ENCODE measurements at places on chromosomes 12 and 14.

GRCh38 chr12:19695244-19696098, 256.2 kb downstream of the AEBP2 start:
- no peak for DNase-seq

- no peak for DNase-seq
Measured at GRCh38 chr12:119180380-119181040, 1.8 kb downstream of the HSPB8 start.

DNA sequence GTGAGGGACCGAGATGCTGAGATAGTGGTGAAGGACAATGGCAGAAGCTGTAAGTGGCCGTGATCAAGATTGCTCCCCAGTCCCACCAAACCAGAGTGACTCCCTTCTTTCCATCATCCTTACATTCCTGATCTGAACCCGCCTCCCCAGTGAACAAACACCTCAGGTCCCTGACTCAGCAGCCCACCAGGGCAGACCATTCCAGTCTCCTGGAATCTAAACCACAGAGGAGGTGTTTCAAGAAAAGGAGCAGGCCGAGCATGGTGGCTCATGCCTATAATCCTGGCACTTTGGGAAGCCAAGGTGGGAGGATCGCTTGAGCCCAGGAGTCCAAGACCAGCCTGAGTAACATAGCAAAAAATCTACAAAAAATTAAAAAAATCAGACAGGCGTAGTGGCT, 6.6 kb downstream of the ERBB3 start:
- DNase-seq = no peak

- no peak for DNase-seq
Measured at GRCh38 chr12:51941604-51942003, 9.9 kb upstream of the ACVR1B start.

- DNase-seq = no peak
Measured at GRCh38 chr14:77212097-77212870, 30.7 kb downstream of the TMEM63C start.

DNA sequence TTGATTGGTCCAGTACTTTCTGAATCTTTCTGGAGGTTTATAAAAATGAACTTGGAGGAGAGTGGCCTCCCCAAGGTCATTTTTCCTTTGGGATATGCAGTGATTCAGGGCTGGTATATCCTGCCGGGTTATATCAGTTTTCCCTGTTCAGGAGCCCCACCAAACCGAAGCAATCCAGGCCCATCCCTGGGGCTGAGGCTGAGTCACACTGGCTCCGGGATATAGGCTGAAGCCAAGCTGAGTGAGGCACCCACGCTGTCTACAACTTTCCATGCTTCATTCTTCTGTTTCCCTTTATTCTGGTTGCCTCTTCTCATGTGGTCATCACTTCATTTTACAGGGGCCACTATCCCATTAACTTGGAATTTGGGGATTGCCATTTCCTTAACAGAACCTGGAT, 3.4 kb downstream of the SSPN start:
- DNase-seq = no peak

GRCh38 chr14:54317391-54317790, 79.4 kb upstream of the CDKN3 start:
- DNase-seq = no peak

DNA sequence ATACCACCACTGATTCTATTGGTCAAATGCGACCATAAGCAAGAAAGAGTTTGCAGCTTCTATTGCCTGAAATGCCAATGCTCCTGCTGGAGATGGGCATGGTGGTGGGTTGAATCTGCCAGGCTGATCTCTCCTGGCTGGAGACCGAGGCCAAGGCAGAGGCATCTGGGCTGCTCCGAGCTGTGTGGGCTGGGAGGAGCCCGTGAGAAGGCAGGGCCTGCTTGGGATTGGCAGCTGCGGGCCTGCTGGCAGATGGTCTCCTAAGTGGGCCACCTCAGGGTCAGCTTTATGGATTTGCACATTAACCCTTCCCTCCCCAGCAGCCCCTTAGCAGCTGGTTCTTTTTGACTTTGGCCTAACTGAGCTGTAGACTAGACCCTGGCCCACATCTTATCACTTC, 25.4 kb downstream of the SRRM4 start:
- DNase-seq = no peak

GRCh38 chr14:37599507-37600368, 4.3 kb downstream of the TTC6 start:
- DNase-seq = peak; percentile 74

- DNase-seq = no peak
Measured at GRCh38 chr12:6546016-6546415, 9.8 kb downstream of the IFFO1 start.

GRCh38 chr14:68791902-68792677, 777 bp downstream of the ZFP36L1 start:
- DNase-seq = no peak

- no peak for DNase-seq
Measured at GRCh38 chr14:41482861-41483260, 123.8 kb upstream of the LRFN5 start.

DNA sequence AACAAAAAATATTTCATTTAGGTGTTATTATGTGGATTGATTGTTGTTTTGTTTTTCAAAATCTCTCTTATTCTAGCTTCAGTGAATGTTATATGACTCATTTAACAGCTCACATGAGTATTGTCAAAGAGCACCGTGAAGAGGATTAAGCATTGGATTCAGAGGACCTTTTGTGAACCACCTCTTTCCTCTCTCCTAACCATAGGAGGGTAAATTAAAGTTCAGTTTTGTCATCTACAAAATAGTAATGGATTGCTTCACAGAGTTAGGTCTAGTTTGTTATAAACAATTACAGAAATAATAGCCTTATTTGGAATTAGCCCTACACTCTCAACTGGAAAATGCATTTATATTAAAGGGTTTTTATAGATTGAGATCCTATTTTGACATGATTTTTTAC, 962 bp upstream of the KERA start:
- DNase-seq = no peak

DNA sequence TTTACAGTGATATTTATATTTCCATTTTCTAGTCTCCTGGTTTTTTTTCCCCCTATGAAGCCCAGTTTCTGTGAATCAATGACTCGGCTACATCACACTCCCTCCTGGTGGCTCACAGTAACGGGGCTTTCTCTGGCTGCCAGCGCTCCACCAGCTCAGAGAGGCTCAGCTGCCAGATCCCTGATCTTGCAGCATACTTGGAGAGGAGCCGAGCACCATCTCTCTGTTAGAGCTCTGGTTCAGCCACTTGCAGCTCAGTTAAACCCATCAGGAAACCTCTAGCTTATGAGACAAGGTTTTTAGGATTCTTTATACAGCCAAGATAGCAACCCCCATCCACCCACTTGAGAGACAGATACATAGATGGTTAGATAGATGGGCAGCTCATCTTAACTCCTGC, 74.6 kb downstream of the CIT start:
- DNase-seq = no peak

GRCh38 chr12:16962889-16963288, 356.9 kb upstream of the LMO3 start:
- no peak for DNase-seq

DNA sequence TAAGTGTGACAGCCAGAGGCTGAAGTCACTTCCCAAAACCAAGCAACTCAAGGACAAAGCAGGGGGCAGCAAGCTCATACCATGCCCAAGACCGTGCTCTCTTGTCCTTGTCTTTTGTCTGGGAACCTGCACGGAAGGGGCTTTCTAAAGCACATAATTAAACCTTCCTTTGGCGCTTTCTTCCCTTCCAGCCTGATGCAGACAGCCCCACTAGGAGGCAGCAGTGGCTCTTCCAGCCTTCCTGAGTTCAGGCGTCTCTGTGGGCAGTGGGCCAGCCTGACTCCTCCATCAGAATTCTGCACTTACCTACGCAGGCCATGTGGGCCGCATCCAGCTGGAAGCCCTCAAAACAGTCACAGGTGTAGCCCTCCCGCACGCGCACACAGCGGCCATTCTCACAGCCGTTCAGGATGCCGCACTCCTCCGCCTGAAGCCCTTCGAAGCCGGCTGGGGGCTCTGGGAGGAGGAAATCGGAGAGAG, 7.6 kb downstream of the ISCA2 start:
- DNase-seq = no peak

DNA sequence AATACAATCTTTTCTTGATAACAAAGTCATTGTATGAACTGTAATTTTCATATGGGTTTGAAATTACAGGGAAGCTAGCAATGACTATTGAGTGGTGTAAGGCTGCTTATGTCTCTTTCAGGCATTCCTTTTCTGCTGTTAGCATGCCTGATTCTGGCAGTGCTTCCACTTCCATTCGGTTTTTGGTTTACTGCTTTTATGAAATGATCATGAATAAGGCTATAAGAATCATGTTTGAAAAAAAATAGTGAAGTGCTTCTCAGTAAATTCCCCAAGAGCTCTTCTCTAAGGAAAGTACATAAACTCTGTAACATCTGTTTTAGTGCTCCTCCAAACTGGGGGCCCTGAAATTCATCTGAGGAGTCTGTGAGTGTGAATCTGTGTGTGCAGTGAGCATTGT, 434.0 kb upstream of the RGS6 start:
- DNase-seq = no peak

DNA sequence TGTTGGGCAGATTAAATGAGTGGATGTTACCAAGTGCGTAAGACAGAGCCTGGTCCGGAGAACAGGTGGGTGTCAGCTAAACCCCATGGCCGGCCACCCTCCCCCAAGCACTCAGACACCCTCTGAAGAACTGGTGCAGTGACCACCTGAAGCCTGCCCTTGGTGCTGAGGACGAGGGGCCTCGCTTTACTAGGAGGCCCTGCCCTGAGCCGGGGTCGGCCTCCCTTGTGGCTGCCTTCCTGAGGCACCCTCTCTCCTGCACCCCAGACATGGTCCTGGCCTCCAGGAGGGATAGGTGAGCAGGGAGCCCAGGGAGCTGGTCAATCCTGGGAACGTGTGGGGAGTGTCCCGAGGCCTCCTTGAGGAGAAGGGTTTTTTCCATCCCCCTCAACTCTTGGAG, 4.9 kb upstream of the KIF26A start:
- no peak for DNase-seq

DNA sequence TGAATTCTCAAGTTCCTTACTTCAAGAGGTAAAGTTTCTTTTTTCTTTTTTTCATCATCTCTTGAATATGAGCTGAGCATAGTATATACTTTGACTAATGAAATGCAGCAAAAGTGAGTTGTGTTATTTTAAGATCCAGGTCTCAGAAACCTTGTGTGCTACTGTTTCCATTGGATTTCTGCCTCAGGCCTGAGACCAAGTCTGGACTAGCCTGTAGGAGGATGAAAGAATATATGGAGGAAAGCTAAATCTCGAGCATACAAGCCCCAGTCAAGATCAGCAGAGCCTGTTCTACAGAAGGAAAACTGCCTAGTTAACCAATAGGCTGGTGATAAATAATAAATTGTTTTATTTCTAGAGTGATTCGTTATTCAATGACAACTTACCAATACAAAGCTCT, 652.5 kb downstream of the C12orf50 start:
- DNase-seq = no peak

GRCh38 chr14:67680941-67681340, 6.5 kb upstream of the VTI1B start:
- DNase-seq = no peak

DNA sequence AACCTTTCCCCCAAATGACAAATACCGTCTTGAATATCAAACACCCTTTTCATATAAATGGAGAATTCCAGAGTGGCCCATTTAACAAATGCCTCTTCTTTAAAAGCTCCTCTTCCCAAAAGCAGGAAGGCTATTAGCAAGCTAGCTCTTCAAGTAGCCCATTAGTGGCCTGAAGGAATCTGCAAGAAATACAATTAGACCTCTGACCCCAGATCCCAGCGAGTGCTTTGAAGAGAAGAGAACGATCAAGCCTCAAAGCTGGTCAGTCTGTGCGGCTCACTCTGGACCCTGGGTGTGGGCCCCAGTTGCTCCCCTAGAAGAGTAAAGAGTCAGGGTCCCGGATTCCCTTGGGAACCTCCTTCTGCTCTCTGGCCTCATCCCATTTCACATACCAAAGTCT, 325.6 kb downstream of the NUAK1 start:
- no peak for DNase-seq

DNA sequence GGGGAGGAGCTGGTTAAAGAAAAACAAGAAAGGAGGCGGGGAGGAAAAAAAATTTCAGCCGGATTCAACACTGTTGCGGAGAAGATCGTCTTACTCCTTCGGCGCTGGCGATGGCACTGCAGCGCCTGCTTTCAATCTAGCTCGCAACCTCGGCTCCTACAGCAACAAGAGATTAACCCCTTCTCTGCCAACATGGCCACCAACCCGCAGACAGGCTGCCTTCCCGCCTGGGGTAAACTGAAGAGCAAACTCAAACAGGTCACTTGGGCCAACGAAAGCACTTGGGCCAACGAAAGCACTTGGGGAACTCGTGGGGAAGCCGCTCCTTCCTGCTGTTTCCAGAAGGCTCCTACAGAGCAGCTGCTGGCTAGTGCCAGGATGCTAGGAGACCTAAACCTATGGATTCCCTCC, 73.7 kb downstream of the CIT start:
- no peak for DNase-seq

GRCh38 chr12:26018926-26019325, 60.4 kb downstream of the RASSF8 start:
- no peak for DNase-seq

GRCh38 chr14:58636129-58636528, 1.6 kb upstream of the DACT1 start:
- DNase-seq = no peak

GRCh38 chr12:121145221-121145620, 12.5 kb downstream of the P2RX7 start:
- DNase-seq = no peak

- DNase-seq = no peak
Measured at GRCh38 chr12:109435428-109436187, 41.5 kb downstream of the KCTD10 start.

DNA sequence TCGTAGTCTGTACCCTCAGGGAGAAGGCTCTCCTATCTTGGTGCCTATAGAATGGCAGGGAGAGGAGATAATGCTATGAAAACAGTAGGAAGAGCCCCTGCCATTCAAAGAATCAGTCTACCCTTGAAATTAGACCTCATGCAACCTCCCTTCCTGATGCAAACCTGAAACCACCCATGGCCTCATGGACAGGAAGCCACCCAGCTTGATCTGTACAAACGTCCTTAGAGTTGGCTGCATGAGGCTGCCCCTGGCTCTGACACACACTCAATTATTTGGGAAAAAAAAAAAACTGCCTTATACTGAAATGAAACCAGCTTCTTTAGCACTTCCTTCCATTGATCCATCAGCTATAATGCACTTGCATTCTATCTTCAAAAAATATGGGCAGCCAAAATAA, 116.6 kb upstream of the BCL2L14 start:
- no peak for DNase-seq

GRCh38 chr14:95562892-95563685, 28.2 kb downstream of the GLRX5 start:
- no peak for DNase-seq

- DNase-seq = no peak
Measured at GRCh38 chr12:9365296-9365695, 157.1 kb upstream of the PZP start.

GRCh38 chr12:118187751-118188435, 52.0 kb downstream of the PEBP1 start:
- DNase-seq = no peak

- DNase-seq = no peak
Measured at GRCh38 chr14:52399921-52400595, 85.9 kb downstream of the PTGER2 start.

Measured in NCI-H2081 treated with DMSO at 0.1 percent for 48 hours (cell line).